ENCODE measurements at places on chromosomes 12 and 14.

GRCh38 chr14:70807898-70808415 is 1.4 kb downstream of the MAP3K9 start:
- peak; percentile 65 for DNase-seq

DNA sequence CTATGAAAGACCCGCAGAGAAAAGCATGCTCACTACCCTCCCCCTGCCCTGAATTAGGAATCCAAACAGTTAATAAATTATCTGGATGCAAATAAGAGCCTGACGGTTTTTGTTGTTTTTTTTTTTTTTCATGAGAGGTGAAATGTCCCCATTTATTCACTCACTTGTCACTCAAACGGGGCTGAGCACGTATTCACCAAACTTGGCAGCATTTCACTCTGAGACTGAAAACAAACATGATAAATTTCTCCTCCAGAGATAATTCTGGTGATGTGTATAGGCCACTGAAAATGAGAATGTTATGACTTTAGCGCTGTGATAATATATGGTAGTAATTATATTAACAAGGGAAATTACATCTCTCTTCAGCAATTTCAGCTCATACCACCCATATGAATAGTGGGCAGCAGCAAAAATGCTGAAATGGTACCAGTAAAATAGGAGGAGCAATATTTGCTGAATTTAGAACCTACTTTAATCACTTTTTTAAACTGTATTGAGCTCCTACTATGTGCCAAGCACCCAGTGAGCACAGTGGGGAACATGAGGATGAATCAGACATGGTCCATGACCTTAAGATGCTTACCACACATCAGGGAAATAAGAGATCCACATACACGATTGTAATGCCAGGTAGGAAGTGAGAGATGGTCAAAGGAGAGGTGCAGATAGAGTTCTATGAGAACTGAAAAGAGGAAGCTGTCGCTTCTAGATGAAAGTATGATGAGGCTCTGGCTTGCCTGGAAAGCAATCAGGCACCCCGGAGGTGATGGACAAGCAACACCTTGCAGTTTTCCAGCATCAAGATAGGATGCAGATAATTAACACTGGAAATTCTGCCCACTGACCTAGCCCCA is 286.5 kb upstream of the TMPO start:
- no peak for DNase-seq

GRCh38 chr12:98948343-98948949 is 303.4 kb downstream of the APAF1 start:
- DNase-seq: no peak

GRCh38 chr12:57094208-57095160 is 5.6 kb downstream of the NAB2 start:
- DNase-seq: no peak

DNA sequence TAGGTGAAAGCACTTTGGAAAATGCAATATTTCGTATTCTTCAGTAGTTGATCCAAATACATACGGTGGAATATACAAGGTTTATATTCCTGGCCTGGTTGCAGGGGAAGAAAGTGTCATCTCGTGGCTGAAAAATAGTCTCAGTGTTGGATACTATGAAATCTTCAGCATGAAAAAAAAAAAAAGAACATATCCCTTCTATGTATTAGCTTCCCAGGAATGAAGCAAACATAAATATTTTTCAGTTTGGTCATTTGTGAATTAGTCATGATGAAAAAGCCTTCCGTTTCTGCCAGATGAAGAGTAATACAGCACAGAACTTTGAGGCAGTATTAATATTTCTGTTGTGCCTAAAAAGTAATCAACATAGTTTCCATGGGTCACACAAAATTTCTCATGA is 36.7 kb downstream of the FLRT2 start:
- no peak for DNase-seq

DNA sequence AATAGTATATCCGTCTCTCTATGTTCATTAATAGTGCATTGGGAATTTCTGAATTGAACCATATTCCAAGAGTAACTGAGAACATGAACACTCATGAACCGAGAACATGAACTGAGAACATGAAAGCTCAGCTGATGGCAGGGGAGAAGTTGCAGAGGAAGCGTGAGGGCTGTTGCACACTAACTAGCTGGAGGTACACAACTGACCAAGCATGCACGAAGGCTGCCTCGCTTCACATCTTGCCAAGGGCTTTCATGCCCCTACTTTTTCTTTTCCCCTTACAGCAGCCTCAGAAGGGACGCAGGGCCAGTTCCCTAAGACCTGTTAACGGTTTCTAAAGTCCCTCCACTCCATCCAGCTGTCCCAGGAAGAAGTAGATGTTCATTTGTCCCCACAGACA is 4.3 kb downstream of the RNASE1 start:
- DNase-seq: no peak

GRCh38 chr12:131211340-131211938 is 257.7 kb downstream of the ADGRD1 start:
- no peak for DNase-seq

- DNase-seq: no peak
These were observed 25.5 kb downstream of the SLC25A3 start for GRCh38 chr12:98618952-98619351.

DNA sequence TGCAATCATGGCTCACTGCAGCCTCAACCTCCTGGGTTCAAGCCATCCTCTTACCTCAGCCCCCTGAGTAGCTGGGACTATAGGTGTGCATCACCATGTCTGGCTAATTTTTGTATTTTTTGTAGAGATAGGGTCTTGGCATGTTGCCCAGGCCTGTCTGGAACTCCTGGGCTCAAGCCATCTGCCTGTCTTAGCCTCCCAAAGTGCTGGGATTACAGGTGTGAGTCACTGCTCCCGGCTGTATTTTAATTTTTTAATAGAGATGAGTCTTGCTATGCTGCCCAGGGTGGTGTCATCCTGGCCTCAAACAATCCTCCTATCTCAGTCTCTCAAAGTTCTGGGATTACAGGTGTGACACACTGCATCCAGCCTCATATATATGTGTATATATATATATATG is 31.7 kb upstream of the GPRC5A start:
- no peak for DNase-seq

DNA sequence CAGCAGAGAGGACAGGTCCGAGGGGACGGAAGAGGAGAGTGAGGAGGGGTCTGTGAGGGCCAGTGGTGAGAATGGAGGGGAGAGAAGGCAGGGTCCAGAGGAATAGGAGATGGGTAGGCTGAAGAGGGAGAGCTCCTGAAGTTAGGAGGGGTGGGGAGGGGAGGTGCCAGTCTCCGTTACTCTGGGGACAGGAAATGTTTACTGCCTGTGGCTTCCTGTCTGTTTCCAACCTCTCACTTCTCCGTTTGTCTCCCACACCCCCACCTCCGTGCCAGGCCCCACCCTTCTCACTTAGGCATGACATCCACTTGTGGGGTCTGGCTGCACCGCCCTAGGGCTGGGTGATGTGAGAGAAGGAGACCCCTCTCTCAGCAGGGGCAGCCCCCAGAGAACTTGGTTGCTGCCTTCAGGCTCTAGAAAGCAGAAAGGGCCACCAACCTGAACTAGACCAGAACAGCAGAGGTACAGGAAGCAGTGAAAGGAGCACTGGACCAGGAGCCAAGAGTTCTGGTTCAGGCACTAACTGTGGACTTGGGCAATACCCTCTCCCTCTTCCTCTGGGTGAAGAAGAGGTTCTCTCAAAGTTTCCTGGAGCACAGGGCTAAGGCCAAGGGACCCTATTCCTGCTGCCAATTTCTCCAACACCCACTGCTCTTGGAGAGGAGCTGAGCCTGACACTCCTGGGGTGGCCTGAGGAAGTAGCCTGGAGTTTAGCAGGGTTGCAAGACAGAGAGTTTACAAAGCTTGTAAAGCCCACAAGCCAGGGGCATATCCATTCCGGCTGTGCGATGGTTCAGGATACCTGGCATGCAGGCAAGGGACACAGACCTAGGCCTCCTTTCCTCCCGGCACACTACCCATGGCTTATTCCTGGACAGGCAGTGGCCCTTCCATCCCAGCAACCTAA is 5.5 kb downstream of the ITGA5 start:
- peak; percentile 61 for DNase-seq

DNA sequence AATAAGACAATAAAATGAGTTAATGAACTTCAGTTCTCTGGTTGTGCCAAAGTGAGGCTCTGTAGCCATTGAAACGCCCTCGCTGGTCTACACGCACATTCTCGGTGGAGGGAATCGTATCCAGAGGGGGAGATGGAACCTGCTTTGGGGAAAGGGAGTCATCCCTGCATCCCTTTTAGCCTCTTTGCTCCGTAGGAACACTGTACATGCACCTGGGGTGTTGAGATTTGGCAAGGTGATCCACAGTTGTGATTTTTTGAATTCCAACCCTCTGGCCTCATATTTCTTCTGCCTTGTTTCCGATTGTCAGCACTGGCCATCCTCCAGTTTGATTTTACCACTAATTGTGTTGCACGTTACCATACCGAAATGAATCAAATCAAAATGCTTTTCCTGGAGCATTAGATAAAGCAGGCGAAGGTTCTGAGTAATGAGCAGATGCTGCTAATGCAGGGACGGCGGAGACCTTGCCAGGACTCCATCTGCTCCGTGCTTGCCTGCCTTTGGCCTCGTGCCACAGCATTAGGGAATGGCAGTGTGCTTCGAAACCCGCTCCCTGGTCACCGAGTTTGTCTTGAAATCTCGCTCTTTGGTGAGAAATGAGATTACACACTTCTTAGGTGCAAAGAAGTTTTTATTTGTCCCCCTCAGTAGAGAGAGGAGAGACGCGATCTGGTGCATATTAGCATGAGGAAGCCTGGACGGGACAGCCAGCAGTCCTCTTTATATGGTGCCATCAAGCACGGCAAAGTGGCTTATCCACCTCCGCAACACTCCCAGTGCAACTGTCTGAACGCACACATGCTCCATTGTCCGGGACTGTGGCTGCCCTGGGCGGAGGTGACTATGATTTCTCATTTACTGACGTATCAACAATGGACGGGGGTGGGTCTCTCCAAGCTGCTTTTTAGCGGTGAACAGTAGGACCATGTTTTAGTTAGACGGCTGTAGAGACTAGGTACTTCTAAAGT is 59.1 kb downstream of the FBXW8 start:
- DNase-seq: no peak

- no peak for DNase-seq
These were observed 42.2 kb downstream of the PLXNC1 start for GRCh38 chr12:94190623-94191022.

GRCh38 chr12:132354982-132355680 is 25.7 kb upstream of the GALNT9 start:
- DNase-seq: no peak

DNA sequence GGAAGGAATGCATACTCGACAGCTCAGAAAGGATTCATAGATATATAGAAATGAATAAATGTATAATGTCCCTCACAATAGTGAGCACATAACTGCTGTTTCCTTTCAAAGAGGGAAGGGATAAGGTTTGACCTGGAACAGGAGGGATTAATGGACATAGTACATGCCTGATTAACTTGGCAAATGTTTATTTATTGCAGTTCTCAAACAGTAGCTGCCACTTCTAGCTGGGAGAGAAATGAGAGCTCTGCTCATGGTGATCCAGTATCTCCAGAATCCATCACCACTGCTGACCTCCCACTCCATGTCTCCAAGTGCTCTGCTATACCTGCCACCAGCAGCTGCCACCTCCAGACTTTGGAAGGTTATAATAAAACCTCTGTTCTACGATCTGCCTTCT is 108.1 kb downstream of the LRIG3 start:
- DNase-seq: no peak

GRCh38 chr12:22627371-22627770 is 2.4 kb downstream of the ETNK1 start:
- no peak for DNase-seq

- DNase-seq: no peak
These were observed 1103.4 kb downstream of the LRFN5 start for GRCh38 chr14:42710071-42710470.

GRCh38 chr12:50442178-50442908 is 41.7 kb downstream of the LARP4 start:
- no peak for DNase-seq

DNA sequence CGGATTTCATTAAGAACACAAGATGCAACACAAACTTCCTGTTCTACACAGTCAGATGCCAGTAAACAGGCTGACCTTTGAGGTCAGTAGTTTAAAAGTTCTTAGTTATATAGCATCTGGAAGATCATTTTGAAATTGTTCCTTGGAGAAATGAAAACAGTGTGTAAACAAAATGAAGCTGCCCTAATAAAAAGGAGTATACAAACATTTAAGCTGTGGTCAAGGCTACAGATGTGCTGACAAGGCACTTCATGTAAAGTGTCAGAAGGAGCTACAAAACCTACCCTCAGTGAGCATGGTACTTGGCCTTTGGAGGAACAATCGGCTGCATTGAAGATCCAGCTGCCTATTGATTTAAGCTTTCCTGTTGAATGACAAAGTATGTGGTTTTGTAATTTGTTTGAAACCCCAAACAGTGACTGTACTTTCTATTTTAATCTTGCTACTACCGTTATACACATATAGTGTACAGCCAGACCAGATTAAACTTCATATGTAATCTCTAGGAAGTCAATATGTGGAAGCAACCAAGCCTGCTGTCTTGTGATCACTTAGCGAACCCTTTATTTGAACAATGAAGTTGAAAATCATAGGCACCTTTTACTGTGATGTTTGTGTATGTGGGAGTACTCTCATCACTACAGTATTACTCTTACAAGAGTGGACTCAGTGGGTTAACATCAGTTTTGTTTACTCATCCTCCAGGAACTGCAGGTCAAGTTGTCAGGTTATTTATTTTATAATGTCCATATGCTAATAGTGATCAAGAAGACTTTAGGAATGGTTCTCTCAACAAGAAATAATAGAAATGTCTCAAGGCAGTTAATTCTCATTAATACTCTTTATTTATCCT is 13.5 kb downstream of the PTGER2 start:
- DNase-seq: no peak

- peak; percentile 34 for DNase-seq
These were observed 13.9 kb upstream of the NR4A1 start for GRCh38 chr12:52037248-52037861.

DNA sequence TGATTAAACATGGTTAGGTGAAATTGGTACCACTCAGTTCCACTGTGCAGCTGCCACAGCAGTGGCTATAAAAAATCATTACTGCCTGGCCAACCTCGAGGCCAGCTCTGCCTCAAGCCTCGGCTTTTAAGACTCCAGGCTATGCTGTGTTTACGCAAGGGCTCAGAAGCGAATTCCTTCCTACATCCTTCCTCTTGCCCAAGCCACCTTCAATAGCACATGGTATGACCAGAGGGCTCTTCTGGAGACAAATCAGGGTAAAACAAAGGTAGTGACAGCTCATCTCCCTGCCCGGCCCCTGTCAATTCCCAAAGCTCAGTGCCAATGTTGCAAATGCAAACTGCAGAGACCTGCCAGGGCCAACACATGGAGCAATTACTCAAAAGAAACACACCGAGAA is 31.9 kb downstream of the NUAK1 start:
- no peak for DNase-seq

All from stimulated activated naive CD8-positive, alpha-beta T cell treated with anti-CD3 and anti-CD28 coated beads, Interleukin-15, amount 100 ng/mL, for 72 hours (primary cell).